Activated CD8-positive, alpha-beta memory T cell treated with anti-CD3 and anti-CD28 coated beads, Interleukin-2, amount 10 ng/mL, durations not matched to agents 7 days and 5 days (primary cell): ENCODE measurements at places on chromosomes 5 and 9. TPM values are rescaled to one million over a fixed set of nuclear protein-coding genes. Genes with fewer than 3 reads are reported as not detected.
A peak's percentile ranks its signal among the peaks of the same experiment; 100 is the strongest.

The PCDHB14 gene
- total RNA-seq: not detected

The DND1 gene
- total RNA-seq: 2.8 TPM

The MAMDC2 gene
- total RNA-seq: 0.12 TPM

The IL13 gene
- total RNA-seq: 4.8 TPM

The ARSI gene
- not detected for total RNA-seq

The PCSK5 gene
- 2.0 TPM for total RNA-seq

The NDUFAF2 gene
- total RNA-seq: 26.7 TPM

The FST gene
- total RNA-seq: 0.47 TPM

The SERF1A gene
- 6.7 TPM for total RNA-seq

DNA sequence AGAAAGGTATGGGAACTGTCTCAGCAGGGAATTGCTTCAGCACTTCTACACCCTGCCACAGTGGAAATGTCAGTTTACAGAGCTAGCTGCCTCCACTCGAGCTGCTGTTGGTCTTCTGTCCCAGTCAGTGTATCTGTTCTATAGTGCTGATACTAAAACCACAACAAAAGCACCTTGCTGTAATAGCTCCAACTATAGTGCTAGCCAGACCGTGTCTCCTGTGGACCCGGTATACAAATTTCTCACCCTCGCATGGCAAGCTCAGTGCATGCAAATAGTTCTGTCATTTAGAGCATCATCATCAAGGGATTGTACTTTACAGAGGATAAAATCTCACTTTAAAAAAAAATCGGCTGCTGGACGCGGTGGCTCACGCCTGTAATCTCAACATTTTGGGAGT, 51.5 kb upstream of the IQGAP2 start:
- no peak for DNase-seq

DNA sequence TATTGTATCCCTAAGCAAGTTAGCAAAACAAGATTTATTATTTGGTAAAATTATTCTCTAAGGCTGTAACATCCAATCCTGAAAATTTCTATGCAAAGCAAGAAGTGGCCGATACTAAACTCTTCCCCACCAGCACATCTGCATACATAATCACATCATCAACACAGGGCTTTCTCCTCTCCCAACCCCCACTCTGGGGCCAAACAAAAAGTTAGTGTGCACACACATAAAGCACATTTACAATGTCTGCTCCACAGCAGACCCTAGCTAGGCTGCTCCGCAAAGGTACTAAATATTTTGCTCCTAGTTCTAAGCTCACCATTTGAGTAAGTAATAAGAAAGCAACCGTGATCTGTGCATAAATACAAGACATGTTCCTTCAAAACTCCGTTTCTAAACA, 3.6 kb downstream of the RNF130 start:
- no peak for DNase-seq

- DNase-seq: peak; percentile 33
Observed at GRCh38 chr9:93080406-93080805, 15.6 kb upstream of the CARD19 start.

DNA sequence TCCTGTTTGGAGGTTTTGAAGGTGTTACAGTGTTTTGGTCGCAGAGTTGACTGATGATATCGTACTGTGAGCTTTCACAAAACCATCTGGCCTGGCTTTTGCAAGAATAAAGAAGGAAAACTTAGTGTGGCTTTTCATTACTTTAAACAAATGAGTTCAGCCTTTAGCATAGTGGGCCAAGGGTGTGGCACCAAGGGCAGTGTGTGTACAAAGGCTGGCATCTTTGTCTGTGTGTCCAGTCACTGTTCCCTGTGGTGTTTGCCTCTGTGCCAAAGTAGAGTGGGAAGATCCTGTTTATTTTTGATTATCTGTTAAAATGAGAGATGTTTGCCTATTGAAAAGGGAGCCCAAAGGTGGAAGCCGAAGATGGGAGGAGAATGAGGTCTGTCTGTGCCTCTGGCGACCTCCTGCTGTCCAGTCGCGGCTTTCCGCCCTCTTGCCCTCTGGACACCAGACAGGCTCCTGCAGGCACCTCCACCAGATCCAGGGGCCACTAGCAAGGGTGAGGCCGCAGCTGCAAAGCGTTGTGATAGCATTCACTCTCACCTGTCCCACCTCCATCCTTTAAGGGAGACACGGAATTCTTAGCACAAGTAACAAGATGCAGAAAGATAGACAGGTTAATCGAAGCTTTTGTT, 113.7 kb downstream of the TRIO start:
- no peak for DNase-seq

GRCh38 chr9:130629443-130630070, 34.8 kb upstream of the PRDM12 start:
- DNase-seq: no peak

- no peak for DNase-seq
Observed at GRCh38 chr9:92931606-92932005, 15.7 kb upstream of the FGD3 start.

GRCh38 chr9:81289622-81290021, 399.7 kb downstream of the TLE1 start:
- no peak for DNase-seq

- DNase-seq: no peak
Observed at GRCh38 chr9:14547245-14548060, 145.8 kb downstream of the ZDHHC21 start.

DNA sequence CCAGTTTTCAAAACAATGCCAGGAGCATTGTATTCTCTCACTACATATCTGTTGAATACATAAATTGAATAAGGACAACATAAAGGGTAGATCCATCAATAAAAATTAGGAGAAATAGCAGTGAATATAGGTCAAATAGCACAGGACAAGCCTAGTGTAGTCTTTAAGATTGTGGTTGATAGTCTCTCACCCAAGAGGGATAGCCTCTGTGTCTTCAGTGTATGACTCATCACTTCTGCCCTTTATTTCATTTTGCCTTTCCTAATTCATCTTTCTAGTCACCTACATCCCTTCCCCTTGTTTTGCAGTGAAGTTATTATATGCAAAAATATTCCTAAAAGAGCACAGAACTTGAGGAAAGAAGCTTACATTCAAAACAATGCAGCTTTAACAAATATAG, 335.0 kb upstream of the TUSC1 start:
- no peak for DNase-seq

GRCh38 chr9:121694001-121694400, 42.6 kb downstream of the DAB2IP start:
- DNase-seq: no peak

DNA sequence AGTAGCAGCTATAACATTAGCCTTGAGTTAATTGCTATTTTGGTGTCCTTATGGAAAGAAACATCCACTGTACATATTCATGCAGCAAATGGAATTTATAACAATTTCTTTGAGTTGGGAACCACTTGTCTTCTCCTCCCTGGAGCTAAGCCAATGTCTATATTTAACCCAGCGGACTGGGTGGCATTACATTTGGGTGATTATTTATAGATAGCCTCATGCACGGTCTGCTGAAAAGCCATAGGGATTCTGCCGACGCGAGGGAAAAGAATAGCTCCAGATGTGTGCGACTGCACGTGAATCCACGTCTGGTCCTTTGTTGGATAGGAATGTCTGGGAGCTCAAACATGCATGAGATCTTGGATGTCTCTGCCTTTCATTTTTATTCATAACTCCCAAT, 157.5 kb upstream of the BRINP1 start:
- no peak for DNase-seq

DNA sequence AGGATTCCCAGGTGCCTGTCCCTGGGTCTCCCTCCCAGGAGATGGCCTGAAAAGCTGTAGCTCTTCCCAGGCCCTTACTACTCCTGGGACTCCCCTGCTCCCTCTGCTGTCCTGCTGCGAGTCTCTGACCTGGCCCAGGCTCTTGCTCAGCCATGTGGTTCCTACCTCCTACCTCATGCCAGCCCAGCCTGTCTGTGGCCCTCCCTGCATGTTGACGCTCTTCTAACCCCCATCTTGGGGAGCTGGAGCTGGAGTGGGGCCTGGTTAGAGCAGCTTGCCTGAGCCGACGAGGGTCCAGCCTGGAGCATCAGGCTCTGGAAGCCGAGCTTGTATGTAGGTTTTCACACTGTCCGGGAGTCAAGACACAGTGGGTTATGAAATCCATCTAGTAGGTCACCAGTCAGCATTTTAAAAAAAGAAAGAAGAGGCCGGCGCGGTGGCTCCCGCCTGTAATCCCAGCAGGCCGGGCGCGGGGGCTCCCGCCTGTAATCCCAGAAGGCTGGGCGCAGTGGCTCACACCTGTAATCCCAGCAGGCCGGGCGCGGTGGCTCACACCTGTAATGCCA, 244.4 kb downstream of the FANCC start:
- no peak for DNase-seq

DNA sequence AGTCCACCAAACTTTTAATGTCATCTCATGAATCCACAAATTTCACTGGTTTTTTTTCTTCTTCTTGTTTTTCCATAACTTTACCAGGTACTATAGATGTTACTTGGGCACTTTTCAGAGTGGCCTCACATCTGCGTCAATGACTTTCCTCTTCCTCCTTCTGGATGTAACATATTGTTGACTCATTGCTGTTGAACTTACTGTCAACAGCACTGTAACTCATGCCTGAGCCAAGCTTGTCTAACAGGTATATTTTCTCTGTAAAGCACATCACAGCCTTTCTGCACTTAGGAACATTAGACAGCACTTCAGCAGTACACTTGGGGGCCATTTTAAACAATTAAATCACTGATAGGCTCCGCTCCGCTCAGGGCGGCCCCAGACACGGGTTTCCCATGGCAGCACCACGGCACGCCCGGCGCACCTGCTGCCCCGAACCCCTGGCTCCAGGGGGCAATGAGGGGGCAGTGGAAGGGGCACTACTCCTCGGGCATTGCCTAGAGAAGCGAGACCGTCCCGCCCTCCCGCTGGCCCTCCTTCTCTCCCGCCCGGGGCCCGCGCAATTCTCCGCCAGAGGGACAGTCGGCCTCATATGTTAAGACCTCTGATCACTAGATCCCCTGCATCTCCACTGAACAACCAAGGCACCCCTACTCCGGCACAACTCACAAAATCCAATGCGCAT, 41.9 kb upstream of the SPATA31C2 start:
- no peak for DNase-seq

GRCh38 chr9:87711857-87712800, 13.8 kb upstream of the CTSL start:
- DNase-seq: no peak

DNA sequence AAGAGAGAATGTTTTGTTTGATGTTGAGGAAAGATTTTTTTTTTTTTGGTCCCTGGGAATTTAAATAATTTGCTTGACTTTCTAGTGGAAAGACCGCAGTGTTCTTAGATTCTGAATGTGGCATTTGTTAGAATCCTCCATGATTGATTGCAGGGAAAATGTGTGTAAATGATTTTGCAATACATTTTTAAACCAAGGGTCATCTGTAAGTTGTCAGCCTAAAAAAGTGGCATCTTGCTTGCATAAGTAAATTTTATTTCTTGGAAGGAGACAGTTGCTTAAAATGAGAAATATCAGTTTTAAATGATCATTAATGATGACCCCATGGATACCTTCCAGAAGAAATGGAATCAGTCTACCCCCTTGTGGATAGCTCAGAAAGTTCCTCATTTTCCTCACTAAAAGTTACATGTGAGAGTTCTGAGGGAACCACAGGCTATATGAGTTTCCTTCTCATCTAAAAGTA, 105.1 kb upstream of the SLC25A48 start:
- no peak for DNase-seq

DNA sequence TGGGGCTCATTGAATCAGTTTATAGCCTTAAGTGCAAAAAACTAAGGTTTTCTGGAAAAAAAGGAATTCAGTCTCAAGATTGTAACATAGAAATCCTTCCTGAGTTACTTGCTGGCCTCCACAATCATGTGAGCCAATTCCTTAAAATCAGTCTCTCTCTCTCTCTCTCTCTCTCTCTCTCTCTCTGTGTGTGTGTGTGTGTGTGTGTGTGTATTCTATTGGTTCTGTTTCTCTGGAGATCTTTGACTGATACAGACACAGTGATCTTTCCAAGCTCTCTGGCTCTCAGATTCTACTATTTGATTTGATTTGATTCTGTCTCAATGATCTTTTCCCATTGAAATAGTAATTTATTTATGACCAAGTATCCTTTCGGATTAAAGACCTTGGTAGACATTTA, 74.6 kb downstream of the CFAP95 start:
- no peak for DNase-seq

- DNase-seq: no peak
Observed at GRCh38 chr9:96462541-96462940, 12.6 kb downstream of the HABP4 start.

DNA sequence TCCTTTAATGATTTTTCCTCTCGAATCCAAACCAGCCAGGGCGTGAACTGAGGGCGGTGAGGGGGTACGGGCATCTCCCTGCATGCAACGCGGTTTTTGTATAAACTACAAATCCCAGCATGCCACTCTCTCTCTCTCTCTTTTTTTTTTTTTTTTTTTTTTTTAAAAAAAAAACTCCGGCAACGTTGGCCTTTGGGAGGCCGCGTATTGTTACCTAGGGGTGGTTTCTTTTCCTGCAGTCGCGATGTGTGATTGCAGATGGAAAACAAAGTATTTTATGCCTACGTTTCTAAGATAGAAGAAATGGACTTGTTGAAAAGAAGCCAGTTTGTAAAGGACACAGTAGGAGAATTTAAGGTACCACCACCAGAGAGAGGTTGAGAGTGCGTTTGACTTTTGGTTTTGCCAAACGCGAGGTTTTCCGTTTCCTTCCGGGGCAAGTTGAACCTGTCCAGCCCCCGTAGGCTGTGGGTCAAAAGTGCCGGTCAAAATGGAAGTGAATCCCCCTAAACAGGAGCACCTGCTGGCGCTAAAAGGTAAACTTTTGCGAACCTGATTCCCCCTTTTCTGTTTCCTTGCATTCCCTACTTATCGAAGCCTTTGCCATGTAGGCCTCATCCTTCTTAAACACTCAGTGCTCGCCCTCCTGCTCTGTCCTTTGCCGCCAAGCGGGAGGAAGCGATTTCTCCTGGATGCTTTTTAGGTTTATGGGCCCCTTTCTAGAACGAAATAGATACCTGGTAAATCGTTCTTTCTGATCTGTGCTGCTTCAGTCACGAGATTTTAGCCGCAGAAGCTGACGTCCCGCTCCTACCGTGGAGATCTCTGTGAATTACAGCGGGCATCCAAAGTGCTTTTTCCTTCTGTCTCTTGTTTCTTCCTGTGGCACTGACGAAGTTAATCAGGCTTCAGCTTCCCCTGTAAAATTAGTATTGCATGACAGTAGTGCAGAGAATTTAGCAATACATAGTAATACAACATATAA, at the start of the genes SHLD3 and TRAPPC13:
TSS of gene SHLD3 (plus strand) at position 457 of the 985 bp plus-strand sequence. CDS start 4,561 bp downstream, outside the sequence.
TSS of gene TRAPPC13 (plus strand) at position 457 of the 985 bp plus-strand sequence. CDS start at position 491, 34 bp downstream.
- DNase-seq: peak; percentile 92

- DNase-seq: no peak
Observed at GRCh38 chr5:14143546-14143840, 351 bp downstream of the TRIO start.

GRCh38 chr5:107154593-107154992, 516.1 kb downstream of the EFNA5 start:
- no peak for DNase-seq

GRCh38 chr5:9547122-9547947, 1.5 kb upstream of the SEMA5A start:
- no peak for DNase-seq

DNA sequence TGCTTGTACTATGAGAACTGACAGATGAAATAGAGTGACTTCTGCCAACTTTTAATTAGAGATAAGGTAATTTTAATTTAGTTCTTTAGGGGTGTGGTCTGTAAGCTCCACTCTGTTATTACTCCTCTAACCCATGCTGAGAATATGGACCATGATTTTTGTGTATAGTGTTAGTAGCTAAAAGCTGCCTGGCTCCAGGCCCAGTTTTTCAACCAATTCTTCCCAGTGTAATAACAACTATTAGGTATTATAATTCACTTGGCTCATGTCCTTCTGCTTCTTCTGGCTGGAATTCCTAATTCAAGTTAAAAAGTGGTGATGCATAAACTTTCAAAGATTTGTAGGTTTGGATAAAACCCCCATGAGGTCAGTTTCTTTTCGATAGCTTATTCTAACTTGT, 216.3 kb downstream of the ISL1 start:
- no peak for DNase-seq

GRCh38 chr9:129500161-129500862, 120.6 kb downstream of the C9orf50 start:
- no peak for DNase-seq
